ENCODE measurements at places on chromosomes 5 and 9. TPM values are rescaled to one million over a fixed set of nuclear protein-coding genes. Genes with fewer than 3 reads are reported as not detected.

DNA sequence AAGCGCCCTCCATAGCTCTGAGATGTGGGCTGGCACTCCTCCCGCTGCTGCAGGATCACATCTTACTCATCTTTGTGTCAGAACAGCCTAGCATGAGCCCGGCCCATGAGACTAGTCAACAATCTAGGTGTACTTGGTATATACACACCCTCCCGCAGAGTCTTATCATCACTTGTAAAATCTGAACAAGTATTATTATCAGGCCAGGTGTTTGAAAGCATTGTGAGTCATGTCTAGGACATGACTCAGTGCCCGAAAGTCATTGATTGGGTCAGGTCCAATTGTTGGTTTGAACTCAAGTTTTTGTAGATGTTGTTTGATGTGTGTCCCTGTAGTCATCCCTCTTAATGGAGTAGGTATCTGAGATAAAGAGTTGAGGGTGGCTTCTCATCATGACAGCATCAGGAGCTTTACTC, 108.7 kb downstream of the CFAP90 start:
- DNase-seq = no peak

Gene TICAM2
- total RNA-seq = 7.6 TPM

- DNase-seq = no peak
These were observed 7.4 kb downstream of the GRAMD2B start for GRCh38 chr5:126430631-126431030.

DNA sequence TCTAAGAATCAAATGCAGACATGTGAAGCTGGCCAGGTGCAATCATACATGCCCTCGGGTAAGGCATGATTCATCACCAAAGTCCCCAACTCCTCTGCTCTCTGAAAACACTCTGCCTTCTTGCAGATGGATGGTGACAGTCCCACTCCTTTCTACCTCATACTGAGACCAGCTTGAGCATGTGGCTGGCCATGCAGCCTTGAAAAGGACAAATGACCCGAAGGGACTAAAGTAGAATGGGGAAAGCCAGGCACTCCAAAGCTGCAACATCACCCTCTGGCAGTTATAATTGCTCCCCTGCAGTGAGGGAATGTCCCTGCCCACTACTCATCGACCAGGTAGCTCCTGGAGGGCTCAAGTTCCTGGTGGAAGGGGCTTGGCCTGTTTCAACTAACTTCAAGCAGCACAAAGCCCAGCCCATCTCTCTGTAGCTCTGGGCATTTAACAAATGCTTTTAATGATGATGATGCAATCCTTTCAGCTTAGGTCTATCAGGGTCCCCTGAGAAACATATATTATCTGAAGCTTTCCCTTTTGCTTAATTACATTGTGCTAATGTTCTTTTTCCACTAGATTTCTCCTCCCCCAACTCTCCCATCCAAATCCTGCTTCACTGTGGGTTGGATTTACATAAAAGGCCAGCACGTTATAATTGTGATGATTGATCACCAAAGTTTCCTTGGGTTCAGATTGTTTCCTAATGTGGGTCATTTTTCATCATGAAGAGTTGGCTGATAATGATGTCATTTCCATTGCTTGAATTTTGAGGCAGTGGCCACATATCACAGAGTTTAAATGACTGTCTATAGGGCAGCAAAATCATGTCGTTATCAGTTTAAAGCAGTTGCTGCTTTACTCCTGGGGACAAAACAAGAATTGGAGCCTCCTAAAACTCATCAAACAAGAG, 436.5 kb upstream of the SLC30A5 start:
- DNase-seq = no peak

DNA sequence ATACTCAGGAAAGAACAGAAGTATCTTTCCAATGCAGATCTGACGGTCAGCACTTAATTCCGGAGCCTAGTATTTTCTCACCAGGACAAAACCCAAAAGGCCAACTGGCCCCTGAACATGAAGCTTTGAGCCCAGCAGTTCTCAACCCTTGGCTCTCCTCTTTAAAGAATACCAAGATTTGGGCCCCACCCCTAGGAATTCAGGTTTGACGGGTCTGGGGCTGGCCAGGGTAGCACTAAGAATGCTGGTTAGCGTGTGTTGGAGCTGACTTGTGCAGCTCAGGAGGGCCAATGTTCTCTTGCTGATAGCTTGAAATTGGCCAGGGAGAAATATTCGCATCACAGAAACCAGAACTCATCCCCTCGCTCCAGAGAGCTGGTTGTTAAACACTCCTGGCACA, 88.3 kb upstream of the PTCH1 start:
- no peak for DNase-seq

GRCh38 chr9:86181379-86182315, 77.8 kb downstream of the C9orf153 start:
- DNase-seq = no peak

GRCh38 chr5:156825688-156826087, 24.4 kb upstream of the PPP1R2B start:
- DNase-seq = no peak

Measured in kidney (tissue), 22 donors.